ENCODE measurements at places on chromosomes 1 and 21.

- peak; percentile 55 for DNase-seq
Measured at GRCh38 chr1:66752000-66752592, at the start of gene DYNLT5. Gene DYNLT5, plus strand, starts transcription at chr1:66752459. Its CDS starts 2,200 bp downstream, at chr1:66754659.

DNA sequence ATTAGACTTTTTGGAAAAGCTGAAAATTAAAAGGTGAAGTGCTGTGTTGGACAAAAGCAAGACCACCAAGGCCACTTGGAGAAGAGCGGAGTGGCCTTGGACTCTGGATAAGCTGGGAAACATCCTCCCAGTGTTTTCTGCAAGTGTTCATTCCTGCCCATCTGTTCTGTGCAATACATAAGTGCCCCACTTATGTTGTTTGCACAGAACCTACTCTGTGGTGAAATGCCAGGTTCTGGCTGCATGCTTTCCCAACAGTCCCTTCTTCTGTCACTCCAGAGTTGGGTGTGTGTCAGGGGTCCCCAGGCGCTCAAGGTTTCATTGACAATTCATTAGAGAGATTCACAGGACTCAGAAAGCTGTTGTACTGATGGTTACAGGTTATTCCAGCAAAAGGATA, 30.3 kb downstream of the NHLH2 start:
- no peak for DNase-seq

- DNase-seq: no peak
Measured at GRCh38 chr1:119748040-119748439, 20.7 kb downstream of the HMGCS2 start.

DNA sequence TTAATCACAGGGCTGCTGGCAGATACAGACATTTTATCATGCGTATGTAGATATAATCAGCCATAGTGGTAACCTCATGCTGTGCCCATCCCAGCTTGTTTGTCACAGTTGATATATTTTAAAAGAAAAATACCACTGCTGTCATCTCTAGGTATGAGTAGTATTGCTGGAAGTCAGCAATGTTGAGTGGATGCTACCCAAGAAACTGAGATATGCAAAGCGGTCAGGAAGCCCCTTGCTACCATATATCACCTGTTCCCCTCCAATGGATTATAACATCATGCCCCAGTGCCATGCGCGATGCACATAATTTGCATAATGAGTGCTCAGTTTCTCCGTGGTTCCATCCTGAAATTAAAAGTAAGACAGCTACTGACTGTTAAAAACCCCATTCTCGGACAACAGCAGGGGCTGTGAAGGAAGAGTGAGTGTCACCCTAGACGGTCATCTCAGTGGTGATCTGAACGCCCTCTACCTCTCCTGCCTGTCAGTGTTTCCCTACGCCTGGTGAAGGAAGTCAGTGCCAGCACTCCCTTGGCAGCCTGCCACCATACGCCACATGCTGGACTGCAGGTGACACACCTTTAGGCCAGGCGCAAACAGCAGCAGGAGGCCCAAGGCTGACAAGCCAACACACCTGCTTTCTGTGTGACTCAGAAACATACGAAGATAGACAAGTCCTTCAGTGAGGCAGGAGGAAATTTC, 2.7 kb downstream of the IL10RB start:
- DNase-seq: peak; percentile 32

- DNase-seq: no peak
Measured at GRCh38 chr21:29265690-29266479, 32.8 kb upstream of the BACH1 start.

- DNase-seq: peak; percentile 73
Measured at GRCh38 chr1:234613128-234613875, 3.3 kb upstream of the IRF2BP2 start.

- DNase-seq: no peak
Measured at GRCh38 chr1:45155957-45156356, 50.4 kb downstream of the ZSWIM5 start.

DNA sequence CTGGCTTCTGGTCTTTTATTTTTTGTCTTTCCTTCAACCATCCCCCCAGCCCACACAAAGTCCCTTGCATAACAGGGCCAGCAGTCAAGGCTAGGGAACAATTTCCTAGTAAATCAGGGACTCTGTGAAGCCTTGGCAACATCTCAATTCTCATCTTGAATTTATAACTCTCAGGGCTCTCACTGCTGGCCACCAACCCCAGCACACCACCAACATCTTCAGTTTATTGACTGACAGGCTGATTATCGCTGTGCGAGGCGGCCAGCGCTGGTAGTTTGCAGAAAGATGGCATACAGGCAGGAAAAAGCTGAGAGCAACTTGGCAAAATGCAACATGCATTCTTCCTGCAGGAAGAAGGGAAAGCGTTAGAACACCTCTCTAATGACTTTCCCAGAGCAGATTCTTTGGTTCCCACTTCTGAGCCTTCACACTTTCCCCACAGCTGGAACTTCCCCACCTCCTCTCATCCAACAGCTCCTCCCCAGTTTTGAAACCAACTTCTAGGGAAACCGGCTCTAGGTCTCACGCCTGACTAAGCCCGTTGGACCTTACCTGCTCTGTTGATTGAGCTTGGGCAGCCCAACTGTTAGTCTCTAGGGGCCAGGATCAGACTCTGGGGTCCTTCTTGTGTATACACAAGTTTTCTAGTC, 26.3 kb upstream of the CSF1 start:
- DNase-seq: no peak

DNA sequence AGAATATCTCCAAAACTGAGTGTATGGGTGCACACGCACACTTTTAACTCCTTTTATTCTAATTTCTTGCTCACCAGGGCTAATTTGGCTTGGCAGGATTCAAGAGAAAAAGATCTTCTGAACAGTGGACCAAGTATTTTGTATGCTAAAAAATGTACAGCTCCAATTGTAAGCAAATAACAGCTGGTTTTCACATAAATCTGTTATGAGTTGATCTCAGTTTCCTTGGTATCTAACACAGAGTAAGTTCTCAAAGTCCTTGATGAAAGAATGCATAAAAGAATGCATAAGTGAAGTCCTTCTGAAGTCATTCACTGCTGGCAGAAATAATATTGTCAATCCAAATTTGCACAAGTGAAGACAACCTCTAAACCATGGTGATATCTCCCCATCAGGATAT, 213.0 kb downstream of the OMA1 start:
- DNase-seq: peak; percentile 13

- DNase-seq: no peak
Measured at GRCh38 chr1:15948091-15948591, 27.8 kb downstream of the ZBTB17 start.

Measured in right lung (tissue), 10 donors.